Body of pancreas (tissue), 4 donors: ENCODE measurements at places on chromosomes 16 and 17. TPM values are rescaled to one million over a fixed set of nuclear protein-coding genes. Genes with fewer than 3 reads are reported as not detected.

GLG1 gene
- 144 TPM for total RNA-seq

SLC12A3 gene
- total RNA-seq: not detected

DNA sequence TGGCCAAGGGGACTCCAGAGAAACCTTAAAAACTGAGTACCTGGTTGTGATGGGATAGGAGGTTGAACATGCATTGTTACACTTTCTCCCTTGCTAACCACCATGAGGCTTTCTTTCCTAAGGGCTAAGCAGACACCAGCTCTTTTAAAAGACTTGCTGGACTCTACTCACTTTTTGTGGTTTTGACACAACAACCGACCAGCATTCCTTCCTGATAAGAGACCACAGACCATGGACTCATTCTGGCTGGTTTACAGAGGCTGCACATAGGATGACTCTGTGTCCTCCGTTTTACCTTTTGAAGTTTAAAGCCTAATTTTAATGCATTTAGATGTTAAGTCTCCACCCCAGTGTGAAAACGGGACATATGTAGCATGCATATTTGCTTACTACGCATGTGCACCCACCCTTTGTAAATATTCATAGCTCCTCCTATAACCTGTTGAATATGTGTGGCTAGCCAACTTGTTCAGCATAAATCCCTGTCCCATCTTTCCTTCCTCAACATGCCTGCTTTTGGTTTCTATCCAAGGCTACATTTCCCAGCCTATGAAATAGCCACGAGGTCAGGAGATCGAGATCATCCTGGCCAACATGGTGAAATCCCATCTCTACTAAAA, 475.9 kb downstream of the GRIN2A start:
- no peaks in the 10 kb centered on the region for H3K4me1 ChIP-seq
- H3K36me3 ChIP-seq: no peaks in the 10 kb centered on the region
- H3K27me3 ChIP-seq: no peaks in the 10 kb centered on the region
- no peak overlapping the region for H3K27ac ChIP-seq
- H3K4me3 ChIP-seq: no peak overlapping the region

GRCh38 chr17:17739388-17740066, 58.3 kb downstream of the RAI1 start:
- DNase-seq: peak; percentile 40
- no peak overlapping the region for H3K4me3 ChIP-seq
- H3K4me1 ChIP-seq: peaks cover 61% of the 10 kb centered on the region

GRCh38 chr17:57505841-57506773, 239.0 kb downstream of the CCDC182 start:
- H3K4me1 ChIP-seq: peaks cover 11% of the 10 kb centered on the region
- no peak overlapping the region for H3K27ac ChIP-seq
- H3K4me3 ChIP-seq: no peak overlapping the region
- no peaks in the 10 kb centered on the region for H3K27me3 ChIP-seq
- H3K36me3 ChIP-seq: no peaks in the 10 kb centered on the region
- DNase-seq: no peak

HEATR3 gene
- total RNA-seq: 17.4 TPM

KCNH4 gene
- not detected for total RNA-seq

CLEC19A gene
- total RNA-seq: not detected

DNA sequence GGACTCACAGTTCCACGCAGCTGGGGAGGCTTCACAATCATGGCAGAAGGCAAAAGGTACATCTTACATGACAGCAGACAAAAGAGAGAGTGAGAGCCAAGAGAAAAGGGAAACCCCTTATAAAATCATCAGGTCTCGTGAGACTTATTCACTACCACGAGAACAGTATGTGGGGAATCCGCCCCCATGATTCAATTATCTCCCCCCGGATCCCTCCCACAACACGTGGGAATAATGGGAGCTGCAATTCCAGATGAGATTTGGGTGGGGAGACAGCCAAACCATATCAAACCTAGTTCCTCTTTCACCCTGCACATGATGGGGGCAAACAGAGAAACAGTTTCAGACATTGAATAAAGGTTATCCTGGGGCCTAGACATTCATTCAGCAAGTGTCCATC, 32.2 kb upstream of the IRX6 start:
- no peaks in the 10 kb centered on the region for H3K27me3 ChIP-seq
- no peak overlapping the region for H3K4me3 ChIP-seq
- no peak for DNase-seq
- H3K4me1 ChIP-seq: no peaks in the 10 kb centered on the region

ITGAL gene
- total RNA-seq: 1.3 TPM

DNA sequence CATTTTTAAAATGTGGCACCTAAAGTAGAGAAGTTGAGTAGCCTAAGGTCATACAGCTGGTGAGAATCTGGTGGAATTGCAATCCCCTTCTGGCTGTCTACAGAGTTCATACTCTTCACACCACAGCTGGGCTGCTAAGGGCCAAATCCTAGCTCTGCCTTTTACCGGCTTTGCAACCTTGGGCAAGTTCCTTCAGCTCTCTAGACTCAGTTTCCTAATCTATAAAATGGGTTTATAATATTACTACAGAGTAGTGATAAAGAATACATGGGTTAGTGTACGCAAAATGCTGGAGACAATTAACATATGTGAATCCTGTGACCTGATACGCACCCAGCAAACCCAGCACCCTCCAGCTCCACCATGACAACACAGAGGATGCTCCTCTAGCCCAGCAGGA, 298.2 kb upstream of the MAF start:
- no peaks in the 10 kb centered on the region for H3K36me3 ChIP-seq
- H3K4me1 ChIP-seq: no peaks in the 10 kb centered on the region
- no peak overlapping the region for H3K4me3 ChIP-seq
- H3K27ac ChIP-seq: no peak overlapping the region

DNA sequence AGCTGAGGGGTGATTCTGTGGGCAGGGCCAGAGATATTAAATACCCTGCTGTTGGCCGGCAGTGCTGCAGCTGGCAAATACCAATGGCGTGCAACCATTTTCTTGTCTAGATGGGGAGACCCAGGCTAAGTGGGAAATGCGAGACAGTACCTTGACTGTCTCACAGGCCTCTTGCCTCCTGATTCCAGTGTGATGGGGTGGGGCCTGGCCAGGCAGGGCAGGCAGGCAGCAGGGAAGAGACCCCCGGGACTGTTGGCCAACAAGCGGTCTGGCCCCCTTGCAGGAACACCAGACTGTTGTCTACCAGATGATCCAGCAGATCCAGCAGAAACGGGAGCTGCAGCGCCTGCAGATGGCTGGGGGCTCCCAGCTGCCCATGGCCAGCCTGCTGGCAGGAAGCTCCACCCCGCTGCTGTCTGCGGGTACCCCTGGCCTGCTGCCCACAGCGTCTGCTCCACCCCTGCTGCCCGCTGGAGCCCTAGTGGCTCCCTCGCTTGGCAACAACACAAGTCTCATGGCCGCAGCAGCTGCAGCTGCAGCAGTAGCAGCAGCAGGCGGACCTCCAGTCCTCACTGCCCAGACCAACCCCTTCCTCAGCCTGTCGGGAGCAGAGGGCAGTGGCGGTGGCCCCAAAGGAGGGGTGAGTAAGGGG, 5.7 kb upstream of the CISD3 start:
- H3K36me3 ChIP-seq: peaks cover 3% of the 10 kb centered on the region
- peak; percentile 67 for DNase-seq
- no peaks in the 10 kb centered on the region for H3K27me3 ChIP-seq
- H3K4me3 ChIP-seq: no peak overlapping the region
- H3K27ac ChIP-seq: no peak overlapping the region

MEOX1 gene
- 2.3 TPM for total RNA-seq

DNA sequence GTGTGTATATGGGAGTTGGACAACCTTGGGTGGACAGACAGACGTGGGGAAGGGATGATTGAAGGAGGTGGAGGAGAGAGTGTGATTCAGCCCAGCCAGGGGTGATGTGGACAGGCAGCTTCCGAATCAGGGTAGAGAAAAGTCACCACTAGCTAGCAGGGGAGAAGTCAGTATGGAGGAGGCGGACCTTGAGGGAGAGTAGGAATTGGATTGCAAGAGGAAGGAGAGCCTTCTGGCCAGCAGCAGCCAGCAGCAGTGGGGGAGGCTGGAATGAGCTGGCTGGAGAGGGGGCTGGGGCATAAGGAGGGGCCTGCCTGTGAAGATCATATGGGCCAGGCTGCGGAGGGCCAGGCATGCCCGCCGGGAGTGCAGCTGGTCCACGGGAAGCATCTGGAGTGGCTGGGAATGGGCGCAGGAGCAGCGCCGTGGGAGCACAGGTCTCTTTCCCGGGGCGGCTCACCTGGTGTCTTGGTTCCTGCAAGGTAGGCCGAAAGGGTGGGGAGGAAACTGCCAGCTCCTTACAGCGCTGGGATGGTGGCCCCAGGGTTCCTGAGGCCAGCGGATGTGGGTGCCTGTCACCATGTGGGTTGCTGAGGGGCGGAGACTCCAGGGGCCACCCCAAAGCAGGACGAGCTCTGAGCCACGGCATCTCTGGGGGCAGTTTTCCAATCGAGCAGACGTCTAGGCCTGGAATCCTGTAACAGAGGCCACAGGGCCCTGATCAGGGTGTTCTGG, 235.3 kb downstream of the SEC14L1 start:
- H3K36me3 ChIP-seq: no peaks in the 10 kb centered on the region
- DNase-seq: no peak
- peaks cover 6% of the 10 kb centered on the region for H3K27me3 ChIP-seq
- H3K27ac ChIP-seq: peak overlapping the region; percentile 78
- H3K4me3 ChIP-seq: no peak overlapping the region

DNA sequence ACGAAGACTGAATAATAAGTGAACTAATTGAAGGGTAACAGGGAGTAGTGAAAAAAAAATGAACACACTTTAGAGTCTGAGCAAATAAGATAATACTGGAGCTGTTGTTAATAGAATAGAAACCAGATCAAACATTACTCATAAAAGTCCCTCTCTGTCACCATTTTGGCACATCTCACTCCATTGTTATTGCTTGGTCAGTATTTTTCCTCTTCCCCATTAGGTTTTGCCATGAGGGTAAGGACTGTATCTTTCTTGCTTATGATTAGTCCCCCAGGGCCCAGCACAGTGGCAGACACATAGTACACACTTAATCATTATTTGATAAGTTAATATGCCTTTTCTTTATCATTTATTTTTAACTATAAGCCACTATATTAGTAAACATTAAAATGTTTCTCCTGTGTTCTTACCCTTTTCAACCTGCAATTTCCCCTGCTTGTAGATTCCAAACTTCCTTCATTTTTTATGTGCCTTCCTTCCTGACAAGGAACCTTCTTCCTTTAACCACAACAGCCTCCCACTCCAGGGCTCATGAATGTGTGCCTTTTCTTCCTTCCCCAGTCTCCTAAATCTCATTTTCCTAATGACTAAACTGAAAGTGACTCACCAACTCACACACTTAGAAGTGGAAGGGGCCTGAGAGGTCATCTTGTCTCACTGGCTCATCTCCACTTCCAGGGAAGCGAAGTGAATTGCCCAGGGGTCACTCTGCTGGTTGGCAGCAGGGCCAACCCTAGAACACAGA, 88.2 kb upstream of the HAS3 start:
- no peaks in the 10 kb centered on the region for H3K36me3 ChIP-seq
- no peak overlapping the region for H3K27ac ChIP-seq
- H3K4me3 ChIP-seq: no peak overlapping the region
- H3K27me3 ChIP-seq: no peaks in the 10 kb centered on the region
- DNase-seq: no peak
- H3K4me1 ChIP-seq: peaks cover 7% of the 10 kb centered on the region

DNA sequence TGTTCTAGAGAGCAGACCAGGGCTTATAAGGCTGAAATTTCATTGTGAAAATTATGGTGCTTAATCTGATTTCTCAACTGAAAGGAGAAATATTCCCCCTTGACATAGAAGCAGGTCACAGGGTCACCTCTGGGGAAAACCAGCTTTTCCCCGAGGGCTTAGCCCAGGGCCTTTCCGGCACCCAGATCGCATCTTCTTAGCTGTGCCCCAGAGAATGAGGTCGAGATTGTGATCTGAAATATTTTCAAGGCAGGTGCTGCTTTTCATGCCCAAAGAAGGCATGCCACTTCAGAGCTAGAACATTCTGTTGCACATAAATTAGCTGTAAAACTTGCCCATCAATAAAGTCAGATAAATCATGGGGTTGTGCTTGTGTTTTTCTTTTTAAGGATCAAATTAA, 25.4 kb upstream of the ARHGAP17 start:
- no peaks in the 10 kb centered on the region for H3K27me3 ChIP-seq
- no peak overlapping the region for H3K4me3 ChIP-seq
- no peak overlapping the region for H3K27ac ChIP-seq
- H3K4me1 ChIP-seq: peaks cover 6% of the 10 kb centered on the region
- no peaks in the 10 kb centered on the region for H3K36me3 ChIP-seq

- no peak overlapping the region for H3K4me3 ChIP-seq
- no peaks in the 10 kb centered on the region for H3K36me3 ChIP-seq
- DNase-seq: peak; percentile 31
- H3K27ac ChIP-seq: no peak overlapping the region
- H3K4me1 ChIP-seq: peaks cover 45% of the 10 kb centered on the region
- no peaks in the 10 kb centered on the region for H3K27me3 ChIP-seq
Measured at GRCh38 chr16:11632455-11632939, 35.8 kb upstream of the SNN start.

DNA sequence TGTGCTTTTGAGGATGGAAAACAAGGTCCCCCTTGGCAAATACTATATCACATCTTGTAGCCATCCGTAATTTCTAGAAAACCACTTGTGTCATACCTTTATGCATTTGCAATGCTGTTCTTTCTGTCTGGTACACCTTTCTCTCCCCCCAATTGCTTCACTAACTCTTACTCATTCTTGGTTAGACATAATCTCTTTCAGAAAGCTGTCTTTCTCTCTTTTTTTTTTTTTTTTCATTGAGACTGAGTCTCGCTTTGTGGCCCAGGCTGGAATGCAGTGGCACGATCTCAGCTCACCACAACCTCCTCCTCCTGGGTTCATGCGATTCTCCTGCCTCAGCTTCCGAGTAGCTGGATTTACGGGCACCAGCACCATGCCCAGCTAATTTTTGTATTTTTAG, 94.9 kb upstream of the C17orf78 start:
- H3K27me3 ChIP-seq: no peaks in the 10 kb centered on the region
- H3K4me3 ChIP-seq: no peak overlapping the region
- no peaks in the 10 kb centered on the region for H3K36me3 ChIP-seq
- H3K4me1 ChIP-seq: peaks cover 12% of the 10 kb centered on the region
- DNase-seq: no peak

DNA sequence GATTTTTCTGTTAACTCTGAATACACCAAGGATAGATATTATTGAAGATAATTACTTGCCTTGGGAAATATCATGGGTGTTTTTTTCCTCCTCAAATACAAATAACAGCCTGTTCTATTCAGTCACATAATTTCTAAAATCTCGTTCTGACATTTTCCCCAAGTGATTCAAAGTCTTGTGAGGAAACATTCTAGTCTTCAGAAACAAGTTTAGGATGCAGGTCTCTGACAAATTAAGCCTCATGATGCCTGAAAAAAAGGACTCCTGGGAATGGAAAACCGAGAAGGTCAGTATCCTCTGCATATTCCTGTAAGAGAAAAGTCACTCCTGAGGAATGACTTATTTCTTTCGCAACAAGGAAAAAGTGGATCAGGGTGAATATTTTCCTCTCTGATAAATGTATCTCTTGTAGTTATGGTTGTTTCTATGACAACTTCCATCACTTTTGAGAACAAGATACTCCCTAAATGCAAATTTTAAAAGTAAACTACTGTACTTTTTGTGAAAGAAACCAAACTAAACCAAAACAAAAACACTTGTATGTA, 384.6 kb downstream of the CNTNAP4 start:
- H3K36me3 ChIP-seq: no peaks in the 10 kb centered on the region
- no peak overlapping the region for H3K4me3 ChIP-seq
- no peak for DNase-seq
- no peak overlapping the region for H3K27ac ChIP-seq

NPIPB6 gene
- not detected for total RNA-seq

IL34 gene
- total RNA-seq: 0.78 TPM

CD300LB gene
- not detected for total RNA-seq

RBBP6 gene
- total RNA-seq: 63.0 TPM

PRR35 gene
- total RNA-seq: not detected
